ENCODE measurements at places on chromosomes 16 and 17.
A peak's percentile ranks its signal among the peaks of the same experiment; 100 is the strongest.

- DNase-seq, result no peak
Observed at GRCh38 chr17:80904036-80904753, 87.4 kb upstream of the CHMP6 start.

DNA sequence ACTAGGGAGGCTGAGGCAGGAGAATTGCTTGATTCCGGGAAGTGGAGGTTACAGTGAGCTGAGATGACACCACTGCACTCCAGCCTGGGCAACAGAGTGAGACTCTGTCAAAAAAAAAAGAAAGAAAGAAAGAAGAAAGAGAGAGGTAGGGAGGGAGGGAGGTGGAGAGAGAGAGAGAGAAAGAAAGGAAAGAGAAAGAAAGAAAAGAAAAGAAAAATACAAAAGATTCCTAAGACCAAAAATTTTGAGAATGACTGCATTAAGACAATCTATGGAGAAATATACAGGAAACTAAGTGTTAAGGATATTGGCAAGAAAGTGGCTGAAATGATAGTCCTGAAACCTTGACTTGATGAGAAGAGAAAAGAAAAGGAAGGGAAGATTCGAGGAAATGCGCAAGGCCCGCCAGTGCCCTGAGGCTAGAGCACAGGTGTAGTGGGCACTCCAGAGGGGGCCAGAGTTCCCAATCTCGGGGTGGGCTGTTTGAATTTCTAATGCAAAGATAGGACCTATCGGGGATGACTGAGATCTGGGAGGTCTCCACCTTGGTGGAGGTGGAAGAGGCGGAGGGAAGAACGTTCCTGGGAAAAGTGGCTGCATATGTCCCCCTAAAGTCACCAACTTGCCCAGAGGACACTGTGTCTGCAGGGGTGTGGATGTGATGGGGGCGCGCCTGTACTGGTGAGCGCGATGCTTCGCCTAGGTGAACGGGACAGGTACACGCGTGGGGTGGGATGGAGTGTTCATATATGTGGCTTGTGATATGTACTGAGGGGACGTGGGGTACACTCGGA, 654 bp upstream of the SCNN1B start:
- DNase-seq, result no peak

- no peak for DNase-seq
Observed at GRCh38 chr17:65243838-65244625, 106.9 kb downstream of the RGS9 start.

DNA sequence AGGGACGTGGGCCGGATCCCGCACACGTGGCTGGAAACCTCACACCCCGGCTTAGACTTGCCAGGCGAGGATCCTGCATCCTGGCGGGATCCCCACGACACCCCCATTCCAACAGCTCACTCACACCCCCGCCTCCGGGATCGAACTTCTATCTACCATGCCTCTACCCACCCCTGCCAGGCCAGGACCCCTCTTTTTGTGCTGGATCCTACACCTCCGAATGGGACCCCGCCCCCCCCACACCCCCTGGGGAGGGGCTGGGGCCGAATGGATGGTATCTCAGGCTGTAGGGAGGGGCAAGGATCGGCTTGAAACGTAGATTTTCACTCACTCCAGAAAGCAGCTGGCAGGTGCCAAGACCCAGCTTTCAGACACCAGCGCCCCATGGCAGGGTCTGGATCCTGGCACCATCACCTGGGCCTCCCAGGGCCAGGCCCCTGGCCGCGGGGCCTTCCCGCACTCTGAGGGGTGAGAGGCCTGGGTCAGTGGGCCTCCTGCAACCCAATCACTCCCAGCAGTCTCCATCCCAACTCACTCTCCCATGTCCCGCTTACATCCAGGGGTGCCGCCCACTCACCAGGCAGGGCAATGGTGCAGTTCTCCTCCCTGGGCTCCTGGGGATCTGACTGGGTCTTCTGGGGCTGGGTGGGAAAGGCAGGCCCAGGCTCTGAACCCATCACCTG, 6.7 kb downstream of the PRSS36 start:
- no peak for DNase-seq

DNA sequence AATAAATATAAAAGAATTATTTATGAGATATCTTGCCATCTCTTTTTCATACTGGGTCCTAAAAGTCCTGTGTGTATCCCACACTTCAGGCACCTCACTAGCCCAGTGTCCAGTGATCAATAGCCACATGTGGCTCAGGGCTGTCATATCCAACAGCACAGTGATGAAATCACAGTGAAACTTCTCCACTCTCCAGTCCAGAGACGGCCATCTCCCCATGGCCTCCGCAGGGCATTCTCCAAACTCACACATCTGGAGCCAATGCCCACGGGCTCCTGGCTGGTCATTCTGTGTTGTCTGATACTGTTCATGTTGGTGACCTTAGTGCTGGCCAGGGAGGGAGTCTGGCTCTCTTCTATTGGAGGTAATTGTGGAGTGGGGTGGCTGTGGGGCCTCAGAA, 125.2 kb upstream of the SDK2 start:
- no peak for DNase-seq

DNA sequence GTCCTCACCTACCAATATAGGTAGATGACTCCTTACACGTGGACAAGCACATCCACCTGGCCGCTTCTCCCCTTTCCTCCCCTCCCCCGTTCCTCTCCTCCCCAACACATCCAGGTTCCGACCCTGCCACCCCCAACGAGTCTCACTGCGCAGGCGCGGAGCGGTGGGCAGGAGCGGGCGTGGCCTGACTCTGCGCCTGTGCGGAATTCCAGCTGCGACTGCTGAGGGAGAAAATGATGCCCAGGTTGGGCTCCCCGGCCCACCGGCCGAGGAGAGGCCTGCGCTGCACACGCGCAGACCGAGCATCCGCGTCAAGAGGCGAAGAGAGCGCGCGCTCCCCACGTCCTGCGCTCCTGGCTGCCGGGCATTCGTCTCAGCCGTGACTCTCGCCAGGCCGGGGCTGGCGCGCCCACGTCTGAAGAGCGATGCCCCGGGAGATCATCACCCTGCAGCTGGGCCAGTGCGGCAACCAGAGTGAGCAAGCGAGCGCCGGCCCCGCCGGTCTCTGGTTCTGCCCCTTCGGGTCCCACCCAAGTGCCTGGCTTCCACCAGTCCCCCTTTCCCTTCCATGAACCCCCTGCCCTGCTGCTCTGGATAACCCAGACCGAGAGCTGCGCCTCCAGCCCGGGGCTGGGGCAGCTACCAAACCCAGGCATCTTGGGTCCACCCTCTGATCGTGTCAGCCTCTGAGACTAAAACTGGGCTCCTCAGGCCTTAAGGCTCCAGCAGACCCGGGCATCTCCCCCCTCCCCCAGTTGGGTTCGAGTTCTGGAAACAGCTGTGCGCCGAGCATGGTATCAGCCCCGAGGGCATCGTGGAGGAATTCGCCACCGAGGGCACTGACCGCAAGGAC, at the start of gene TUBG2:
Gene TUBG2 (plus strand): TSS at position 206 of the 853 bp plus-strand sequence. CDS start 220 bp downstream, at position 426.
- DNase-seq, result peak; percentile 76

- no peak for DNase-seq
Observed at GRCh38 chr16:66741950-66742808, 9.2 kb downstream of the DYNC1LI2 start.

DNA sequence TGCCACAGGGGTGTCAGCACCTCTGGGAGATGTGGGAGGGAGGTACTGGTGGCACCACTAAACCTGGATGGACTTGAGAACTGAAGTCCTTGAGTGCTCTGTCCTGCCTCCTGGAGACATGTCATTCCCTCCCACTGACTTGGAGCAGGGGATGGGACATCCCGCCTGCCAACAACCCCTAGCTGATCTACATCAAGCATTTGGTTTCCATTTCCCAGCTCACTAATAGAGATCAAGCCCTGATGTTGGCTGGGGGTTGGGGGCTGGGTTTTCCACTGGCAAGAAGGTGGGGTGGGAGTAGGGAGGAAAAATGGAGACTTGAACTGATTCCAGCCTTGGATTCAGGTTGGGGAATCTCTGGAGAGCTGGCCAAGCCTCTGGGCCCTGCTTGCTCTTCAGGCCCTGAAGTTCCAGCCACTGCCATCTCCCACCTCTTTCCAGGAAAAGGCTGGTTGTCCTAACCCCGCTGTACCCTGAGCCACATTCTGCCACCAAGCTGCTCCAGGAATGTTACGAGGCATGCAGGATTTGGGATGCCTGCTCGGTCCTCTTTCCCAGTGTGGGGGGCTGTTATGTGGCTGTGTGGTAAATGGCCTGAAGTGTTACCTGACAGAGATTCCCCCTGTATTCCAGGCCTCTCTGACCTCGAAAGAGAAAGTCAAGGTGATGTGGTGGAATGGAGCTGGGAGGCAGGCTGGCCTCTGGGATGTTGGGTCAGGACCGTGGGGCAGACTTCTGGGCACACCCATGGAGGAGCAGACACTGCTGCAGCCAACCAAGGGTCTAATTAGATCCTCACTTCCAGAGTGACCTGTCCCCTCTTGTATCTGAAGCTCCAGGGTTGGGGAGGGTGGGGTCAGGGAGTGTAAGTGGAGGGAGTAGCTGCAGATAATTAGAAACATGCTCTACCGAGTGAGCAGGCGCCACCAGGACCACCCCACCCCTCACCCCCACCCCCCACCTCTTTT, 16.7 kb downstream of the IGFBP4 start:
- no peak for DNase-seq

DNA sequence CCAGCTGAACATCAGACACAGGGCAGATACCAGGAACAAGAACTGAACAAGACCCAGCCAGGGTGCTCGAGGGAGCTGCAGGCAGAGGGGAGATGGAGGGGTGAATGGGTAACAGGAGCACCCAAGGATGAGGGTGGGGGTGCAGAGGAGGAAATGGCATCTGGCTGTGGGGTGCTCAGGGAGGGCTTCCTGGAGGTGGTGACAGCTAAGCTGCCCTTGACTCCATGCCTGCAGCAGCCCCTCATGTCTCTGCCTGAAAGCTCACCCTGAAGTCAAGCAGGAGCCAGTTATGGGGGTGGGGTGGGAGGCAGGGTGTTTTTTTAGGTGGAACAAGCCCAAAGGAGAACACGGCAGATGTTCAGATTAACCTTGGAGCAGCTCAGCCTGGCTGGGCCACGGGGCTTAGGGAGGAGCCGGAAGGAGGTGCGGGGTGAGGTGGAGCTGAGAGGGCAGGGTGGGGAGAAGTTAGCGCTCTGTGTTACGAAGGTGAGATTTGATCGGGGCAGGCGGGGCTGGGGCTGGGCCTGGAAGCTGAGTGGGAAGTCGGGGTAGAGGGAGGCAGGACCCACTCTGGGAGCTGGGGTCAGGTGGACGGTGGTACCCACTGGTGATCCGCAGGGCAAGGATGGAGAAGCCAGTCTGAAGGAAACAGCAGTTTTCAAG, 143.0 kb downstream of the ENGASE start:
- DNase-seq, result no peak

- no peak for DNase-seq
Observed at GRCh38 chr17:18198530-18198929, 14.9 kb downstream of the ALKBH5 start.

DNA sequence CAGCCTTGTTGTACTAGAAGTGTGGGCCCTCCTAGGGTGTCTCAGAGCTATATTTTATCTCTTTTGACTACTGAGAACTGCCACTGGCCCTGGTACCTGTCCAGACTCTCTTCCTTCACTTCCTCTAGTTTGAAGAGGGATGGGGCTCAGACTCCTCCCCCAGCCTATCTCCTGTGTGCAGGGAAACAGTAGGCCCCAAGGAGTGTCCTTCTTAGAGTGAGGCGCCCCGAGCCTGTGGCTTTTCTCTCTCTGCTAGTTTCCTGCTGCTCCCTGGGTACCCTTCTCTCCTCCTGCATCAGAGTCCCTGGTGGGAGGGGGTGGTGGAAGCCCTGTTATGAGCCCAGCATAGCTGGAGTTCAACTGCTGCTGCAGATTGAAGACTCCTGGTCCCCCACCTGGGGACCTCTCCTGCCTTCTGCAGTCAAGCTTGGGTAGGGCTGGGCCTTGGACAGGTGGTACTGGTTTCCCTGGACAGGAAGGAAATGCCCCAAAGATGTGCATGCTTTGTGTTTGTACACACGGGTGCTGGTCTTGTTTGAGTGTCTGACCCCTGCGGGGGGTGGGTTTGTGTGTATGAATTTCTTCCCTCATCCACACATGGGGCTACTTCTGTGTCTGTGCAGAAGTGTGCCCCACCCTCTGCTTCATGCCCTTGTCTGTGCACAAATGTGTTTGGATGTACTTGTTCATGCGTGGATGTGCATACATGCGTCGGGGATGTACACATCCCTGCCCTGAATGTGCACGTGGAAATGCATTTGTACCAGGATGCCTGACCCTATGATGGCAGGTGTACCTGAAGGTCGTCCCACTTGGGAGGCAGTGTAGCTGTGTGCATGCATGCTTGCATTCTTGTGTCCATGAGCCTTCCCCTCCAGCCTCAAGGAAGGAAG, 6.9 kb downstream of the RARA start:
- no peak for DNase-seq

- DNase-seq, result no peak
Observed at GRCh38 chr17:71292006-71292405, 828.8 kb upstream of the SOX9 start.

- DNase-seq, result no peak
Observed at GRCh38 chr17:2043785-2044184, 2.0 kb downstream of the OVCA2 start.

Measured in fibroblast of skin of left biceps (primary cell).